ENCODE measurements at places on chromosomes 3 and 15.
A peak's percentile ranks its signal among the peaks of the same experiment; 100 is the strongest.

GRCh38 chr3:98556164-98557130, 24.7 kb downstream of the GPR15 start:
- DNase-seq: no peak

DNA sequence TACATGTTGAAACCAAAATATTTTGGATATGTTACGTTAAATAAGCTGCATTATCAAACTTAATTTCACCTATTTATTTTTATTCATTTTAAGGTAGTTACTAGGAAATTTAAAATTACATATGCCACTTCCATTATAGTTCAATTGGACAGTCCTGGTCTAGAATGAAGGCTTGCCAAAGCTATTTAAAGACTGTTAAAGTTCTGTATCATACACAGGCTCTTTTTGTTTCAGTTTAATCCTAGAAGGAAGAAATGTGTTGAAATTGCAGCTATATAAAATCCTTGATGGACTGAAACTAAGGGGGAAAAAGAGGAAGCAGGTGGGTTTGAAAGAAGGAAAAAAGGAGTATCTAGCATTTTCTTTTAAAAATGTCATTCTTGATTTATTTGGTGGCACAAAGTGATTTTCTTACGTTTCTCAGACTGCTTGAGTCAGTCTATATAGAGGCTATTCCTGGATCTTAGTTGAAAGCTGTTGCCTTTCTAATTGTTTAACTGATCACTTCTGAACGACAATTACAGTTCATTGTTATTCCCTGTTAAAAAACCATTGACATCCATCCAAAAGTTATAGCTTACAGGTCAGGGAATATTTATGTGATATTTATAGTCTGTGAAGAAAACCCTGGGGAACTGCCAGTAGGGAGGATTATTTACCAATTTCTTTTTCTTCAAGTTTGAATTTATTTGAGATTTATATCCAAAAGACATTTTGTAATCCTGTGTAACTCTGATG, 195.0 kb downstream of the RORA start:
- DNase-seq: no peak

GRCh38 chr3:155101398-155101797, 21.3 kb downstream of the MME start:
- no peak for DNase-seq

DNA sequence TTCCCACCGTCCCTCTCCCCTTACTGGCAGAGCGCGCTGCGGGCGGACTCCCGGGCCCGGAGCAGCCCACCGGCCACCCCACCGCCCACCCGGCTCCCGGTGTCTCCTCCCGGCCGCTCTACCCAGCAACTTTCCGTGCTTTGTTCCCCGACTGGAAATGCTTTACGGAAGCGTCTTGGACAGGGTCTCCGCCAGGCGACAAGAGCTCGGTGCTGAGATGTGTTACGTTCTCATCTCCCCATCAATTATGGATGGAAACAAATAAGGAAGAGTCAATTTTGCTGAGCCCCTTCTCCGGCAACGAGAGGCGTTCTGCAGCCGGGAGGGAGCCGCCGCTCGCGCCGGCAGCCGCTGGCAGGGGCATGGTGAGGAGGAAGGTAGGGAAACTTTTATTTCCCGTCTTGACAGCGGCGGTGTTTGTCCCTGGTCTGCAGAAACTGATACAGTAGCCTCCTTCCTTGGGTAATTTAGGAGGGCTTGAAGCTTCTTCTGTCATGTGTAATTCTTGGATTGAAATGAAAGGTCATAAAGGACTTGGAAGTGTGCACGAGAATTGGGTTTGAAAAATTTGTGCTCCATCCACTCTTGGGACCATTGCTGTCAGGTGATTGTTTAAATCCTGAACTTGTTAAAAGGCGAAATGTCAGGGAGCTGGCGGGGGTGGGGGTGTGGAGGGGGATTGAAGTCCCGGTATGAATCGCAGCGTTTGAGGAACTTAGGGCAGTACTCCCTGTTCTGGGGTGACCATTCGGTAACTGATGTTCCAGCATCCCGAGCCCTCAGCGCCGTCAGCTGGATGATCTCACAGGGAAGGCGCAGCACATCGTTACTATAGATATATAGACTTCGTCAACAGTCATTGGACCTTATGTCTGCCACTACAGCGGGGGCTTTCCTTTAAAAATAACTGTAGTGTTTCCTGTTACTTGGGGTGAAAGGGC, 1.5 kb downstream of the SEMA6D start:
- no peak for DNase-seq

DNA sequence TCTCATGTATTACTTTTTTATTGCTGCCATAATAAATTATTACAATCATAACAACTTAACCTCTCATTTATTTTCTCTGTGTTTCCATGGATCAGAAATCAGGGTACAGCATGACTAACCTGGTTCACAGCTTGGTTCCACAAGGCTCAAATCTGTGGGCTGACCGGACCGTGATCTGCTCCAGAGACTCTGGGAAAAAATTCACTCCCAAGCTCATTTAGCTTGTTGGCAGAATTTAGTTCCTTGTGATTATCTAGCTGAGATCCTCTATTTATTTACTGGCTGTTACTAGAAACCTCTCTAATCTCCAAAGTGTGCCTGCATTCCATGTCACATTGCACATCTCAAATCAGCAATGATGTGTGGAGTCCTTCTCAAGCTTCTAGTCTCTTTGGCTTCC, 386.6 kb downstream of the DIPK2A start:
- DNase-seq: no peak

DNA sequence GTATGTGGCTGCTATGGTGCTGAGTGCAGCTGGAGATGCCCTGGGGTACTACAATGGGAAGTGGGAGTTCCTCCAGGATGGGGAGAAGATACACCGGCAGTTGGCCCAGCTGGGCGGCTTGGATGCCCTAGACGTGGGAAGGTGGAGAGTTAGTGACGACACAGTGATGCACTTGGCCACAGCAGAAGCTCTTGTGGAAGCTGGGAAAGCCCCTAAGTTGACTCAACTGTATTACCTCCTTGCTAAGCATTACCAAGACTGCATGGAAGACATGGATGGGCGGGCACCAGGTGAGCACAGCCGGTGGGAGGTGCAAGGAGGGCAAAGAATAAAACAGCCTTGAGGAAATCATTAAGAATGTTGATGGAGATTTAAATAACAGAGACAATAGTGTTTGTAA, 2.9 kb downstream of the ADPRH start:
- DNase-seq: no peak

- DNase-seq: no peak
These were observed 145.7 kb upstream of the PLAAT1 start for GRCh38 chr3:193095366-193095765.

GRCh38 chr3:66138336-66139313, 82.2 kb upstream of the SLC25A26 start:
- no peak for DNase-seq

DNA sequence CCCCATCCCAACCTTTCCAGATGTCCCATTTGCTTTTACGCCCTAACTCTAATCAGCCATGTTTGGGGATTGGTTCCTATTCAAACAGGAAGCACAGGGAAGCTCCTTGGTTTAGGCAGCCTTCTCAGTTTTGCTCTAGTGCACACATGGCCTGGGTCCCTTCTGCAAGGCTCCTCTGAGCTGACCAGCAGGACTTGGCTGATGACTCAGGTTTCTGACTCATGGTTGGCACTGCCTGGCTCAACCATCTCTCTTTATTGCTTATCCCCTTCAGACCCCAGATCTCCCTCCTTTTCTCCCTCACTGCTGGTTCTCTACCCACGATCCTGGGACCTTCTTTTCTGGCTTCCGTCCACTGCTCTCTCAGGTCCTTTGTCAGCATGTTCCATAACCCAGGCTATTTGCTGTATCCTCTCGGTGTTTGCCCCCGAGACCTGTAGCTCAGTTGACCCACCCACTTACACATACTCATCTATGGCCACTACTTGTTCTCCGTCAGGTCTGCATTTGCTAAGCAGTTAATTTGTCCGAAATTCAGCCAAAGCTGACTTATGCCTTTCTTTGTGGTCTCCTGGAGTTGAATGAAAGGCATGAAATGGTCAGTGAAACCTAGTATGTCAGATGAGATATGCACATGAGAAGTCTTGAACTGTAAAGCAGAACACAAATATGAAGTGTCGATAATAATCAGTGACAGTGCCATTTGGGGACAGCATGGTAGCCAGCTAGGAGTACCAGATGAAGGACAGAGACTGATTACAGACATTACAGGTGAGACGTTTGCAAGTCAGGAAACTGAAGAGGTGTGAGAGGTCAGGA, 323.5 kb upstream of the ROPN1 start:
- DNase-seq: no peak

GRCh38 chr3:180048103-180048502, 11.4 kb upstream of the PEX5L start:
- DNase-seq: no peak

DNA sequence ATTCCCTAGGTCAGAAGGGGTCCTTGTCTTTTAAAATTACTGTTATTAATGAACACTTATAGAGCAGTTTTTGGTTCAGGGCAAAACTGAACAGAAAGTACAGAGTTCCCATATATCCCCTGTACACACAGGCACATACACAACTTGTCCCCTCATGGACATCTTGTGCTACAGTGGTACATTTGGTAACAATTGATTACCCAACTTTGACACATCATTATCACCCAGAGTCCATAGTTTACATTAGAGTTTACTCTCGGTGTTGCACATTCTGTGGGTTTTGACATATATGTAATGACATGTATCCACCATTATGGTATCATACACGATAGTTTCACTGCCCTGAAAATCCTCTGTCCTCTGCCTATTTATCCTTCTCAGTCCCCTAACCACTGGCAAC, 984 bp upstream of the EDC3 start:
- DNase-seq: no peak

- no peak for DNase-seq
These were observed 11.4 kb downstream of the EIF4G1 start for GRCh38 chr3:184325715-184326369.

DNA sequence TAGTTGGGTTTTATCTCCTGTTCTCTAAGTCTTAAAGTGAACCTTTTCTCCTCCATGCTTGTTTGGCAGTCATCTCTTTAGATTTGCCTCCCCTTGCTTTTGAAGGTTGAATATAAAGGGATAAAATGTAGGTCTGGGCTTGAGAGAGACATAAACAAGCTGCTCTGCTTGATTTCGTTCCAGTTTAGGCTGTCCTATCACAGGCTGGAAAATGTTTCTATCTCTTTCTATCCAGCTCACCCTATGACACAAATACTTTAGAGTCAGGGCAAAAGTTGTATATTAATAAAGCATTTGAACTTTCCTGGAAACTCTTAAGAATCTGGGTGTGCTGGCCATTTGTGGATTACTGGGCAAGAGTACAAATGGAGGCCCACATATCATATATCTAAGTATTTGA, 29.5 kb upstream of the ZBBX start:
- peak; percentile 28 for DNase-seq

GRCh38 chr3:151856118-151856517, 17.3 kb upstream of the SUCNR1 start:
- no peak for DNase-seq

- DNase-seq: no peak
These were observed 383.5 kb downstream of the EPHB1 start for GRCh38 chr3:135178566-135178965.

- no peak for DNase-seq
These were observed 5.8 kb upstream of the TMEM41A start for GRCh38 chr3:185504636-185505035.

- no peak for DNase-seq
These were observed 963.6 kb downstream of the CADM2 start for GRCh38 chr3:85922374-85922773.

DNA sequence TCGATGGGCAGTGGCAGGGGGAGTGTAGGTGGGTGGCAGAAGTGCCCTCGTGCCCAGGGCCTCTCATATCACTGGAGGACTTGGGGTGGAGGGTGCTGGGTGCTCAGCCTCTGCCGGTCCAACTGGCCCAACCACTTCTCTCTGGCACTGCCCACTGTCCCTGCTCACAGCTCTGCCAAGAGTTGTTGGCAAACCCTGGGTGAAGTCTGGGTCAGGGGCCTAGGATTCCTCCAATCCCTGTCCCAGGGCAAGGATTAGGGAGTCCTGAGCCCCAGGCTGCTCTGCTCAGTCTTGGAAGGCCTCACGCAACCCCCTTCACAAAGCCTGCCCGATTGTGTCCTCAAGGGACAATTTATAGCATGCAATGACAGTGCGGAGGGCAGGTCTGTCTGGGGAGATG, 5.2 kb upstream of the PRKCD start:
- DNase-seq: no peak

DNA sequence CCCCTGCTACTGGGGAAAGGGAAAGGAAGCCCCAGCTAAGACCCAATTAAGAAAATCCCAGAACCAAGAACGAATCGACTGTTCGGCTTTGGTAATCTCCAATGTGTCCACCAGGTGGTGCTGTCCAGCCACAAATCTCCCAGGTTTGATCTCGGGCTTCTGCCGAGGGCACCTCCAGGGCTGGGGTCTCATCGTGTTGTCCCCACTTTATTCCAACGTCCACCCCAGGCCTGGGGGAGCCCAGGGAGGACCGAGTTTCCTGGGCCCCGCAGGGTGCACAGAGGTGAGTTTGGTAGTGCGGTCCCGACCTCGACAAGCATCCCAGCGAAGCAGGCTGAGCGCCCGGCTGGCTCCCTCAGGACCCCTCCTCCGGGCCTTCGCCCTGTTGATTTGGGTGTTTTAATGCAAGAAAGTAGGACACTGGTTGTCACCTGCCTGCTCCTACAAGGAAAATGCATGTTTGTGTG, 185.1 kb downstream of the GOLGA6L6 start:
- no peak for DNase-seq

DNA sequence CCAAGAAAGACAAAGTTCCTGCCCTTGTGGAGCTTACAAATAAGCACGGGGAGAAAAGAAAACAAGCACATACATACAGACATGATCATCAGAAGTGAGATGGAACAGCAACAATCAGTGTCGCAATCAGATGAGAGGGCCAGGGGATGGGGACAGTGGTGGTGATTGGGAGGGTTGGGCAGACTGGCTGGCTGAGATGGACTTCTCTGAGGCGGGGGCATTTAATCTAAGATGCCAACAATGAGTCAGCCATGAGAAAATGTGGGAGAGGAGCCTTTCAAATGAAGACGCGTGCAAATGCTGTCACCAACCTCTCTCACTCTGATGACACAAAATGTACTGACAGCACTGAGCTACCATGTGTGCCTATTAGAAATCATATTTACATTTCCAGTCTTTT, 81.4 kb downstream of the NCEH1 start:
- no peak for DNase-seq

Measured in forelimb muscle (tissue), 1 donor.